ENCODE measurements at places on chromosomes 11 and 22. TPM values are rescaled to one million over a fixed set of nuclear protein-coding genes. Genes with fewer than 3 reads are reported as not detected.

The GP1BB gene
- total RNA-seq = not detected

The MOGAT2 gene
- total RNA-seq = not detected

The MRPL21 gene
- 121 TPM for total RNA-seq

The C11orf42 gene
- total RNA-seq = not detected

The TEX12 gene
- total RNA-seq = not detected

The INPP5J gene
- total RNA-seq = 18.3 TPM

The DAGLA gene
- not detected for total RNA-seq

The INS gene
- total RNA-seq = not detected

The ABCC8 gene
- total RNA-seq = not detected

The C11orf97 gene
- total RNA-seq = not detected

The SORL1 gene
- 232 TPM for total RNA-seq

The RRM1 gene
- 69.0 TPM for total RNA-seq

The COX8A gene
- total RNA-seq = 574 TPM

The EMSY gene
- total RNA-seq = 45.2 TPM

The PDE2A gene
- total RNA-seq = 1.8 TPM

The LARGE2 gene
- total RNA-seq = 9.5 TPM

The UBQLN3 gene
- 0.37 TPM for total RNA-seq

The MS4A4A gene
- not detected for total RNA-seq

The C11orf52 gene
- total RNA-seq = not detected

The SLC22A25 gene
- total RNA-seq = not detected

The SCT gene
- not detected for total RNA-seq

The NCR3LG1 gene
- 38.6 TPM for total RNA-seq

The FKBP2 gene
- total RNA-seq = 73.4 TPM

The TIMM10B gene
- total RNA-seq = 36.3 TPM

The TSGA10IP gene
- total RNA-seq = not detected

The NUP50 gene
- total RNA-seq = 50.7 TPM

The RPS6KA4 gene
- 38.4 TPM for total RNA-seq

The DEUP1 gene
- total RNA-seq = not detected

The MORC2 gene
- 30.4 TPM for total RNA-seq

The LGR4 gene
- total RNA-seq = 0.04 TPM

The SCGB1D2 gene
- total RNA-seq = not detected

The OR8H1 gene
- not detected for total RNA-seq

The GLB1L2 gene
- not detected for total RNA-seq

The LYVE1 gene
- not detected for total RNA-seq

The KCNQ1OT1 gene
- total RNA-seq = 3.0 TPM

The SLC22A6 gene
- not detected for total RNA-seq

The LBHD1 gene
- total RNA-seq = 18.4 TPM

The UBQLNL gene
- not detected for total RNA-seq

The FGF4 gene
- total RNA-seq = not detected

The BATF2 gene
- 0.18 TPM for total RNA-seq

The PTH gene
- total RNA-seq = not detected

The PRR5 gene
- not detected for total RNA-seq

Data from Karpas-422 (cell line).